ENCODE measurements at places on chromosomes 5 and 9.

DNA sequence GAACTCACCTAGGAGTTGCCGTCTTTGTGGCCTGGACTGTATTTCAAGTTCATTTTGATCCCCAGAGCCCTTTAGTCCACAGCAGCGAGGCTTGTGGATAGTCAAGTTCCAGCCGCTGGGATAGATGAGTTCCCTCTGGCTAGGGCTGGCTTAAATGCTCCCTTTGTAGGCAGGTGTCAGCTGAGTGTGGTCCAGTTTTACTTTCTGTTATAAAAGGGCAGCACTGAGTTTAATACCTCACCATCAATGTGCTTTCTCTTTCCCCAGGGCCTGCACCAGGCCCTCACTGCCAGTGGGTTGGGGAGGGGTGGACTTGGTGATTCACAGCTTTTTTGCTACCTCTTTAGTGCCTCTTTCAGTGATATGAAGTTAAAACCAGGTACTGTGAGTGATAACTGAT is 188.2 kb downstream of the SLCO4C1 start:
- no peak for DNase-seq

DNA sequence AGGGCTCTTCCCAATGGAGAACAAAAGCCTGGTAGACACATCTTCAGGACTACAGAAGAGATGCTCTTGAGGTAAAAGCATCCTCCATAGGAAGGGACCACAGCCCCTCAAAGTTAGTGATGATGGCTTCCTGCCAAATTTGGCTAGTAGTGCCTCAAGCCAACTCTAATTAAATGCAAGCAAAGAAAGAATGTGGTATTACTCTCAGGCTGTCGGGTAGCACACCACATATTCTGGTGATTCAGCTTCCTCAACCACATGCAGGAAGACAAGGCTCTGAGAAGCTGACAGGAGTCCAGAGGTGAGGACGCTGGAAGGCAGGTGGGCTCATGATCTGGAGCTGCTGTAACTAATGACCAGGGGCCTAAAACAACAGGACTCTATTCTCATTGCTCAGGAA is 37.2 kb upstream of the S1PR3 start:
- no peak for DNase-seq

GRCh38 chr5:115064380-115064779 is 105.3 kb downstream of the TRIM36 start:
- DNase-seq: no peak

DNA sequence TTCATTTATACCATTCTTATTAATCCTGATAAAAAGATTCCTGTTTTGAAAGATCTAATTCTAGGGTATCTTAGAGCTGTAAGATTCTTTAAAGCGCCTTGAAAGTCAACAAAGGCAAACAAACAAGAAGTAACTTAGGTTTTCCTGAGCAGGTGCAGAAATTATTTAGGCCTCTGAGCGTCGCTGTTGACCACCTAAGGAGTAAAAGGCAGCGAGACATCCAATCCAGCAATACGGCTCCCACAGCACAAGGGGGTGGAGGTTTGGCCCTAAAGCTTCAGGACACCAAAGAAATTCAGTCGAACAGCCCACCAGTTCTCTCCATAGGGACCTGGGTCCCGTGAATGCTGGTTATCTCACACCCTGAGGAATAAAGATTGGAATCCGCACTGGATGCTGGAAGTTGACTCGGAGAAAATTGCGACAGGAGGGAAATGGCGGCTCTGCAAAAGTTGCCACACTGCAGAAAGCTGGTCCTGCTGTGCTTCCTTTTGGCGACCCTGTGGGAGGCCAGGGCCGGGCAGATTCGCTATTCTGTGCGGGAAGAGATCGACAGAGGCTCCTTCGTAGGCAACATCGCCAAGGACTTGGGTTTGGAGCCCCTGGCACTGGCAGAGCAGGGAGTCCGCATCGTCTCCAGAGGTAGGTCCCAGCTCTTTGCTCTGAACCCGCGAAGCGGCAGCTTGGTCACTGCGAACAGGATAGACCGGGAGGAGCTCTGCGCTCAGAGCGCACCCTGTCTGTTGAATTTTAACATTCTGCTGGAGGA is at the start of gene PCDHGA2:
Gene PCDHGA2, plus strand, starts transcription at position 223 of the 769 bp plus-strand sequence.
- DNase-seq: peak; percentile 18

DNA sequence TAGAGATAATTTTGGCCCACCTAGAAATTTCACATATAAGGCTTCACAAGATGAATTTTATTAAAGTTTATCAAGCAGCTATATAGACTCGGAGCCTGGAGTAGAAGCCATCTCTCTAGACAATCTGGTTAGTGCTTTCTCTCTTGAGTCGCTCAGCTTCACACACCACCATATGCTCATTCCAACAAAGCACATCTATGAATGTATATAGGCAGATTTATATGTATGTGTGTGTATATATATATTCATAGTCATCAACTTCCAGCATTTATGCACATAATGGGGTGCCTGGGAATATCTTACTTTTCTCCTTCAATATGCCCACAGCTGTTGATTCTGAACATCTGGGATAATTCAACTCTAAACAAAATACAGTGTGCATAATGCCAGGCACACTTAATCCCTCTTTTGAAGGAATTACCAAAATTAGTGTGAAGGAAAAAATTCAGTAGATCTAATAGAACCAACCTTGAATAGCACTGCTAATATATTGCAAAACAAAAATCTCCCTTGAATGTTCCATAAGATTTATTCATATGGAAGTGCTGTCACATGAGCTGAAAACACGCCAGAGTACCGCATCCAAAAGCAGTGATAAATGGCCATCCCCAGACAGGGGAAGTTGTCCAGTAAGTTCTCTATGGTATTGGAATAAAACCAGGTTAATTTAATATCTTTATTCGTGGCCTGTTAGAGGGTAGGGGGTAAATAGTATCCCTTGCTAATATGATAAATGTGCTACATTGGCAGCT is 56.0 kb upstream of the MOCS2 start:
- no peak for DNase-seq

GRCh38 chr5:126384985-126385384 is 38.2 kb upstream of the GRAMD2B start:
- DNase-seq: no peak

GRCh38 chr5:54306893-54307292 is 3.5 kb downstream of the ARL15 start:
- DNase-seq: no peak

GRCh38 chr9:2354216-2354615 is 267.4 kb upstream of the VLDLR start:
- no peak for DNase-seq

DNA sequence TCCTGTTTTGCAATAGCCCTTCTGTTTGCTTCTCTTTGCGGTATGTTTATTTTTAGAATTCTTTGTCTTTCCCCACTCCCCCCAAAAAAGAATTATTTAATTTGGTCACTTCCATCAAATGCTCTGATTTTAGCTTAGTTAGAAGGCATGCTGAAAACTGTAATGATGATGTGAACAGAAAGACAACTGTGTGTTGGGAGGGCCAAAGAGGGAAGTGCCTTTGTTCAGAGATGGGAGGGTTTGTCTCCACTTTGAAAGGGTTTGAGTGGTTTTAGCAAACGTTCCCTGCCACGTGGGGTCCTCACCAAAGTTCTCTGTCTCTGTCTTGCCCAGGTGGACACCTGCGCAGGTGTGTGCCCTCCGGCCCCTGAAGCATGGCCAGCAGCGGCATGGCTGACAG is 41.9 kb downstream of the SYK start:
- DNase-seq: no peak

DNA sequence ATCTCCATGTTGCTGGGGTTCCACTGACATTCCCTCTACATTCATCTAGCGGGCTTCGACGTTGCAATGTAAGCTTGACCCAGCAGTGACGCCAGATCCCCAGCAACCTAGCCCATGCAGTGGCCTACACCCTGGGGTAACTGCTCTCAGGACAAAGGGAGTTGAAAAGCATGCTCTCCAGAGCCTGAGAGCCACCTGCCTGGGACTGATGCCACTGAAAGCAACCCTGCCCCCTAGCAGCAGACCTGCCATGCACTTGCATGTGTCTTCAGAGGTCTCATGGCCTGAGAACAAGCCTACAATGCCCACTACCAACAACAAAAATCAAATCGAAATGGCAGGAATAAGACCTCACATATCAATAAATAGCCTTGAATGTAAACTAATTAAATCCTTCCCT is 330.3 kb downstream of the TRIM36 start:
- no peak for DNase-seq

DNA sequence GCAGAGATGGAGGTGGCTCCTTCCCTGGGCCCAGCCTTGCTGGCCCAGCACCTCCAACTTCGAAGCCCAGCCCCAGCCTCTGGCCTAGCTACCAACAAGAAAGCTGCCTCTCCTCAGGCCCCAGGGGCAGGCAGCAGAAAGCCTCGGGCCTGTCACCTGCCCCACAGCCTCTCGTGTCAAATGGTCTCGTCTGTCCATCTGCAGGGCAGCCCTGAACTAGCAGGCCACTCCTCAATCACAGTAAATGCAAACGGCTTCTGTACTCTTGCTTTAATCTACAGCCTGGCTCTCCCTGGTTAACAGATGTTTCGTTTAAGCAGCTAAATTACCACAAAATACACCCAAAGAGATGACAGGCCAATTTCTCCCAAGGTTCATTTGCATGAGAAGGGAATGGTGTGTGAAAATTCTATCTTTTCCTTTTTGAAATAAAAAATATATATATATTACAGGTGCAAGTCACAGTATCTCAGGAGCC is 21.5 kb downstream of the VAV2 start:
- no peak for DNase-seq

DNA sequence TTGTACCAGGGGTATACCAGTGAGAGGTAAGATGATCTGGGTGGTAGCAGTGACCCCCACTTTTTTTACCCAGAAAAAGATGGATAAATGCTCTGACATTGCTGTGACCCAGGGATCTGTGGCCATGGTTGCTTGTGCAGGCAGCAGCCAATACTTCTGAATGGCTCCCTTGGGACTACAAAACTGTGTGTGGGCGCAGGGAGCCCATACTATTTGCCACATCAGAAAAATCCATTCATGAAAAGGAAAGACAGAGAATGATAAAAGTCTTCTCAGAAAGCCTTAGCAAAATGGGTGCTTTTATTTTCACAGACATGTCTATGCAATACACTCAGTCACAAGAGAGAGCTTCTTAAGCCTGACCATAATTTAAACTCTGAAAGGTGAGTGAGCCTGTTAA is 37.3 kb upstream of the ALDOB start:
- DNase-seq: no peak

DNA sequence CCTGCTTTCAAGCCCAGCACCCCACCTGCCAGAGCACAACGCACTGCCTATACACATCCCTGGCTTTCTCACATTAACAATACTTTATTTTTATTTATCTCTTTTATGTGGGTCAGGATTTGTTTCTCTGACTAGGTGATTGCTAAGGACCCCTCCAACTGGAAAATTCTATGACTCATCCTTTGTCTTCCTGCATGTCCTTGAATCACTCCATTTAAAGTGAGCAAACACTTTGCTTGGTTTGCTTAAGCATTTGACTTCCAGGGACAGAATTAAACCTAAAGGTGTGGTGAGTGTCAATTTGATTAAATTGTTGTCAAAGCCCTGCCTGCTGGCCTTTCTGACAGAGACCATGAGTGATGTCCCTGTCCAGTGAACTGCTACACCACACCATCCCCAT is 536.5 kb upstream of the BRINP1 start:
- no peak for DNase-seq

- DNase-seq: no peak
Observed at GRCh38 chr5:23457780-23458179, 49.6 kb upstream of the PRDM9 start.

GRCh38 chr9:109923471-109923760 is 143.4 kb downstream of the PALM2AKAP2 start:
- DNase-seq: peak; percentile 72

GRCh38 chr5:77958642-77959330 is 182.6 kb upstream of the TBCA start:
- DNase-seq: no peak

- peak; percentile 77 for DNase-seq
Observed at GRCh38 chr5:56409331-56410190, 176.4 kb upstream of the ANKRD55 start.

- no peak for DNase-seq
Observed at GRCh38 chr5:170313344-170313743, 15.8 kb upstream of the LCP2 start.

GRCh38 chr9:117936185-117937130 is 232.3 kb downstream of the TLR4 start:
- no peak for DNase-seq

DNA sequence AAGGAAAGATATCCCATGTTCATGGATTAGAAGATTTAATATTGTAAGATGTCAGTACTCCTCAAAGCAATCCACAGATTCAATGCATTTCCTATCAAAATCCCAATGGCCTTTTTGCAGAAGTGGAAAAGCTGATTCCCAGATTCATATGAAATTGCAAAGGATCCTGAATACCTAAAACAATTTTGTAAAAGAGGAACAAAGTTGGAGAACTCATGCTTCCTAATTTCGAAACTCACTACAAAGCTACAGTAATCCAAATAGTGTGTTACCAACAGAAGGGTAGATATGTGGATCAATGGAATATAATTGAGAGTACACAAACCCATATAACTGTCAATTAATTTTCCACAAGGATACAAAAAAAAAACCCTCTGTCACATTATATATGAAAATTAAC is 154.3 kb upstream of the ZNF618 start:
- no peak for DNase-seq

DNA sequence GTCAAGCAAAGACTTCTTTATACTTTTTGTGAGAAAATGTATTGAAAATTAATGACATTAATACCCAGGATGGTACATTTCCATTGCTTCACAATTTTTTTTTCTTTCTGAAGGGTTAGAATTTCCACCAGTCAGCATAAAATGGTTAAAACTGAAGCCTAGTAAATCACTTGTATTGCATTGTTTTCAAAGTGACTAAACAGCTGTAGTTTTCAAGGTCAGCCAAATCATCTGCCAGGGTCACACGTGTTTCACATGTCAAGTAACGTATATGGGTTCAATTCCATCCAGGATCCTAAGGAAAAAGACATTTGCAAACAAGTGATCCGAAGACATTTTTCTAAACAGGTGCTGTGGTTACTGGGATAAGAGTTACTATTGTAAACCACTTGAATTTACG is 574.2 kb downstream of the RAB3C start:
- DNase-seq: no peak

DNA sequence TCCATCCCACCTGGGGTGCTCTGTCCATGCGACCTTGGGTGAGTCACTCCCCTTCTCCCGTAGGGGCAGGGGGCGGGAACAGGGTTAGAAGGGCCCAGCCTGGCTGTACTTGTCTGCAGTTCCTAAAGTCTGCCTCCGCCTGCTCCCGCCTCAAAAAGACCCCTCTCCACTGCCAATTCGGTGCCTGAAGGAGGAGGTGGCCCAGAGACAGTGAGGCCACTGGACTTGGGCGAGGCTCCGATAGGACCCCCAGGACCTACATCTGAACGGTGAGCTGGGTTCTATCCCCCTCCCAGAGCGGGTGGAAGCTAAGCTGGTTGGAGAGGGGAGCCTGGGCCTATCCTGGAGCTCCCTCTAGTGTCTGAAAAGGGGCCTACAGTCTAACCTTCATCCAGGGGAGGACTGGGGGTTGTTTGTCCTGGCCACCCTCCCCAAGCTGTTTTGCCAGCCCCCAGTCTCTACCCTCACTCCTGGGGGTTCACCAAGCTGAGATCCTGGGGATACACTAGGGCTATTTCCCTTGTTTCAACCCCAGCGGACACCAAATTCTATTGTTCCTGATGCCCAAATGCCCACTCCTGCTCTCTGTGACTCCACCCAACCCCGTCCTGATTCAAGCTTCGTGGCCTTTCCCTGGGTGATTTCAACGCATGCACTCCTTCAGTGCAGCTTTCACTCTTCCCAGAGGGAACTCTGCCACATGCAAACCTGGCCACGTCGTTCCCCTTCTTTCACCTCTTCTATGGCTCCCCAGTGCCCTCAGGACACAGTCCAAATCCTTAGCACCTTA is 6.1 kb upstream of the CRB2 start:
- peak; percentile 62 for DNase-seq

GRCh38 chr5:171520300-171521174 is 101.1 kb downstream of the FGF18 start:
- DNase-seq: peak; percentile 3

Data from NCI-H2171 treated with DMSO at 0.1 percent for 48 hours (cell line).